ENCODE measurements at places on chromosomes 3 and 15. TPM values are rescaled to one million over a fixed set of nuclear protein-coding genes. Genes with fewer than 3 reads are reported as not detected.
A peak's percentile ranks its signal among the peaks of the same experiment; 100 is the strongest.

The CORO2B gene
- 3.4 TPM for total RNA-seq

The C3orf22 gene
- not detected for total RNA-seq

GRCh38 chr3:137694836-137695235 lies 69.3 kb upstream of the SOX14 start:
- no peak for DNase-seq

DNA sequence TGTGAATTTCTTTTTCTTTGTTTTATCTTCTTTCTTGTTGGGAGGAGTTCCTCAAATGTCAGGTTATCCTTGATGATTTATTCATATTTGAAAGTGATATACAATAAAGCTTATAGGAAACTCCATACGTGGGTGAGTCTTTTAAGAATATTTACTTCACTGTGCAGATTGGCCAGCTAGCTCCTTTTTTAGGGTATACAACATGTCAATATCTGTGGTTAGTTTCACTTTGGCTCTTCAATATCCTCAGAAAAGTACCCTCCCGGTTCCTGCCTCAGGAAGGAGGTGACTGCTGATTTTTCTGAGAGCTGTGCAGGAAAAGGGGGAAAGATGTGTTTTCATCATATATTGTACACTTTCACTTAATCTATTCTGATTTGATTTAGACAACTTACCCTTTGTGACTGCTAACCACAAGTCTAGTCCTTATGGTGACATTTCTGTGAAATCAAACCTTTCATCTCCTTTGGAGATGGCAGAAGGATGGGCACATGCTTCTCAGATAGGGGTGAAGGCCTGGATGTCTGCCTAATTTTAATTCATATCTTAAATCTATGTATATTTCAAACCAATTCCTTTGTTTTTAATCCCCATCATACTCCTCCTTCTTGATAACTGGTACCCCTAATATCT lies 98.2 kb upstream of the NECTIN3 start:
- DNase-seq, result no peak

DNA sequence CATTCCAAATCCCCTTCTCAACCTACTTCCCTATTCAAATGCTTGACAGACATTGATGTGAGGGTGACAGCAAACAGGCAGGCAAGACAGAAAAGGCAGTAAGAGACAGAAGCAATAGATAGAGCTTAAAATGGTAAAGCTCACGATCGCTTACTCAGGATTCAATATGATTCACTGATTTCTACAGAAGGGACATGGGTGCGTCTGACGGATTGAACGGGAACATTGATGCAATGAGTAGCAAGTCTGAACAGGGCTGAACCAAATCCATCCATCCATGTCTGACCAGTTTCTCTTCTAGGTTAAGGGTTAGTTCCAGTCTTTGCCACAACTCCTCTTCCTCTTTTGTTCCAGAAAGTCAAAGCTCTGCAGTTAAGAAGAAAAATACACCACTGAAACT lies 35.1 kb downstream of the P2RY1 start:
- no peak for DNase-seq

DNA sequence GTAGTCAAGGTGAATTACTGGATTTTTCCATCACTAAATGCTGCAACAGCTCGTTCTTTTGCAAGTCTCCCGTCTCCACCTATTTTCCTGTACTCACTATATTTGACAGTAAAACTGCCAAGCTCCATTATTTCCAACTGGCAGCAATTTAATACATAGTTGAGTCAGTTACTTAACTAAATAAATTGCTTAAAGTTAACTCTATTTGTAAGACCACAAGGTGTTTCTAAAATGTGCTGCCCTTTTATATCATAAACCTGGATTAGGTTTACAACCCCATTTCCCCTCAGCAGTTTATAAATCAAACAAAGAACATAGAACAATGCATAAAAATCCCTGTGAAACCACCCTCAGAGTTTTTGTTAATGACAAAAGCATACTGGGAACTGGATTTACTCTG lies 211.4 kb upstream of the DPH6 start:
- no peak for DNase-seq

DNA sequence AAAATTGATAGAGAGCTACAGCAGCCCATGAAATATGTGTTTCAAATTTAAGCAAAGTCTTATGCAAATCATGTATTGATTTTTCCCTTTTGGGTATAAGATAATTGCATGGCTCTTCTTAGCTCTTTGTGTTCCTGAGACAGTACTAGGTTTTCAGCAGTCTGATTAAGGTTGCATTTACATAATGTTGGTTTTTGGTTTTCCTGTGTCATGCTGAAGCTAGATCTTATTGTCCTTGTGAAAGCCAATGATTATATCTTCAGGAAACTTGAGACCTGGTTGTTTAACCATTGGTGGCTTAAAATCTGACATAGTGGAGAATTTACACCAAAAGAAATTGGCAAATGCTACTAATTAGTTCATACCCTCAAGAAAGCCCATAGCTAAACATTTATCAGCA lies 392.6 kb downstream of the ZPLD1 start:
- DNase-seq, result no peak

GRCh38 chr15:48645558-48646330 lies at the start of gene FBN1:
FBN1 (minus strand) TSS chr15:48645709; CDS start chr15:48644769, 940 bp downstream.
- DNase-seq, result peak; percentile 63

GRCh38 chr15:75200391-75200764 lies 1.3 kb upstream of the C15orf39 start:
- DNase-seq, result no peak

Measured in pulmonary artery endothelial cell (primary cell).